ENCODE measurements at places on chromosomes 7 and 10. TPM values are rescaled to one million over a fixed set of nuclear protein-coding genes. Genes with fewer than 3 reads are reported as not detected.

DNA sequence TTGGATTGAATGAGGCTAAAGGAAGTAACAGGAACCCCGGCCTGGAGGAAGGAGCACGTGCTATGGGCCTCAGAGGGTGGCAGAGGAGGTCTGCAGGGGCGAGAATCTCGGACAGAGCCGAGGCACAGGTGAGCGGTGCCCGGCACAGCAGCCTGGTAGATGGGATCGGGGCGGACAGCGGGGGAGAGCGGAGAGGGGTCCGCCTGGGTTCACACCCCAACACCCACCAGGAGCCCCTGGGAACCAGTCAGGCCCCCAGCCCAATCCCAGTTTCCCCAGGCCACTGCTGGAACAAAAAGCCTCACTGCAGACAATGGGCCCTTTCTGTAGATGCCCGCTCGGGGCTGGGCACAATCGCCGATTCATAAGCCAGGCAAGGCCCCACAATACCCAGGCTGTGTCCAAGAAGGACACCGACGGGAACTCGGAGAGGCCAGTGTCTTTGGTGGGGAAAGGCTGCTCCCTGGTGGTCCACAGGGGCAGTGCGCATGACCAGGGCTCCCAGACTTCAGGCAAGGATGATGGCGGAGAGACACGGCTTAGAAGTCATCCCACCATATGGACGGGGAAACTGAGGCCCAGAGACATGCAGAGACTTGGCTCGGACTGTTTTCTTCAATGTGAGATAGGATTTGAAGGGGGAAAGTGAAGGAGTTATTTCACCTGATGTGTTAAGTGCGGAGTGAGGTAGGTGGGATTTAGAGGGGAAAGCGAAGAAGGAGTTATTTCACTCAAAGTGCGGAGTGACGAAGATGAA, 106.9 kb upstream of the GPR26 start:
- DNase-seq: peak; percentile 42

- no peak for DNase-seq
Observed at GRCh38 chr10:88457660-88458059, 125.5 kb downstream of the RNLS start.

Gene PLAC9
- 29.3 TPM for polyA plus RNA-seq

Gene DMBT1
- polyA plus RNA-seq: 0.16 TPM

Gene OR2A25
- 0.17 TPM for polyA plus RNA-seq

Gene ANKRD1
- polyA plus RNA-seq: 1.4 TPM

All from renal cortex interstitium (tissue), 15 donors.